ENCODE measurements at places on chromosomes 3 and 15.
A peak's percentile ranks its signal among the peaks of the same experiment; 100 is the strongest.

DNA sequence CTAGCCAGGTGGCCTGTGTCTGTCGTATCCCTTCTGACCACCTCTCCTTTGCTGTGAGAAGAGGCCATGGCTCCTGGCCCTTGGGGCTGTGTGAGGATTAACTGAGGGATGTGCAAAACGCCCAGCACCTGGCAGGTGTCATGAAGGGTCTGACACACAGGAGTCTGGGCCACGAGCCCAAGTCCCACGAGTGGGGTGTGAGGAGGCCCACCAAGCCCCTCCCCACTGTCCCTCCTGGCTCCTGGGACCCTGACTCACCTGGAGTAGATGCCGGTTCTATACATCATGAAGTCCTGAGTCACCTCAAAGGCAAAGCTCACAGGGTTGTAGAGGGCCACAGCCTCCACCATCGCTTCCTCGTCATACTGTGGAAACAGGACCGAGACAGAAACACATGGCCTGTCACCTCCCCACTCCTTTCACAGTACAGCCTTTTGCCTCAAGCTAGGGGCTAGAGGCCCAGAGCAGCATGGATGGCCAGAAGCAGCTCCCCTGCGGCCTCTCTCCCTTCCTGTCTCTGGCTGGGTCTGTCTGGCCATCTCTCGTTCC is 19.7 kb downstream of the CTSH start:
- no peaks in the 10 kb centered on the region for H3K4me1 ChIP-seq
- no peaks in the 10 kb centered on the region for H3K27me3 ChIP-seq
- H3K36me3 ChIP-seq, result peaks cover 48% of the 10 kb centered on the region
- no peak overlapping the region for H3K4me3 ChIP-seq
- H3K27ac ChIP-seq, result no peak overlapping the region

GRCh38 chr3:49022688-49023171 is 809 bp downstream of the NDUFAF3 start:
- peaks cover 35% of the 10 kb centered on the region for H3K36me3 ChIP-seq
- H3K4me3 ChIP-seq, result peak overlapping the region; percentile 99
- DNase-seq, result no peak
- H3K27ac ChIP-seq, result peak overlapping the region; percentile 98

DNA sequence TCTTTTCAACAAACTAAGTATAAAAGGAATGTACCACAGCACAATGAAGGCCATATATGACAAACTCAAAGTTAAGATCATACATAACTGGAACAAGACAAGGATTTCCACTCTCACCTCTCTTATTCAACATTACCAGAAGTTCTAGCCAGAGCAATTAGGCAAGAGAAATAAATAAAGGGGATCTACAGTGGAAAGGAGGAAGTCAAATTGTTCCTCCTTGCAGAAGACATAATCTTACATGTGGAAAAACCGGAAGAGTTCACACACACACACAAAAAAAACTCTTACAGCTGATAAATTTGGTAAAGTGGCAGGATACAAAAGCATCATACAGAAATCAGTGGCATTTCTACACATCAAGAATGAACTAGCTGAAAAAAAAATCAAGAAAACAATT is 277.9 kb downstream of the MCTP2 start:
- H3K4me1 ChIP-seq, result no peaks in the 10 kb centered on the region
- no peak for DNase-seq
- H3K4me3 ChIP-seq, result no peak overlapping the region

- no peak overlapping the region for H3K27ac ChIP-seq
- no peak overlapping the region for H3K4me3 ChIP-seq
- no peaks in the 10 kb centered on the region for H3K36me3 ChIP-seq
- no peak for DNase-seq
- H3K27me3 ChIP-seq, result no peaks in the 10 kb centered on the region
These were observed 220.3 kb upstream of the TPM1 start for GRCh38 chr15:62822228-62822627.

- H3K4me3 ChIP-seq, result no peak within 1 kb of the TSS
- no peak within 1 kb of the TSS for H3K27ac ChIP-seq
- no peaks in the 10 kb centered on the region for H3K27me3 ChIP-seq
- no peak for DNase-seq
- H3K4me1 ChIP-seq, result no peaks in the 10 kb centered on the region
These were observed at the start of gene LAMB2 for GRCh38 chr3:49132437-49133225. LAMB2 (minus strand) TSS chr3:49133050; CDS start chr3:49132867, 183 bp downstream.

- DNase-seq, result no peak
- H3K4me3 ChIP-seq, result no peak overlapping the region
- no peaks in the 10 kb centered on the region for H3K4me1 ChIP-seq
- H3K27ac ChIP-seq, result no peak overlapping the region
These were observed 34.7 kb downstream of the SCG5 start for GRCh38 chr15:32676169-32676568.

DNA sequence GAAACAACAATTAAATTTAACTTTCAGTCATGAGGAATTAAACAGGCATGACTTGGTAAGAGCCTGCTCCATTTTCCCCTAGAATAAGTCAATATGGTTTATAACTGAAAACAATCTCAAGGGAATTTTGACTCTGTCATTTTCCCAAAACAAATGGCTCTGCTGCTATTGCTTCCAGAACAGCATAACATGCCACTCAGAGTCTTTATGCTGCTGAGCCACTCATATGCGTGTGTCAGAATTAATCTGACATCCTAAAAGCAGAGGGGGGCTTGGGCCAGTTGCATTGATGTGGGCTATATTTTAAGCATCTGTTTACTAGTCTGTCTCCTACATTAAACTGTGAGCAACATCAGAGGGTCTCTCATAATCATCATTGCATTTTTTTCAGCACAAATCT is 111.1 kb upstream of the ABI3BP start:
- no peak for DNase-seq
- H3K4me3 ChIP-seq, result no peak overlapping the region
- H3K27ac ChIP-seq, result no peak overlapping the region
- H3K36me3 ChIP-seq, result no peaks in the 10 kb centered on the region
- H3K27me3 ChIP-seq, result no peaks in the 10 kb centered on the region

DNA sequence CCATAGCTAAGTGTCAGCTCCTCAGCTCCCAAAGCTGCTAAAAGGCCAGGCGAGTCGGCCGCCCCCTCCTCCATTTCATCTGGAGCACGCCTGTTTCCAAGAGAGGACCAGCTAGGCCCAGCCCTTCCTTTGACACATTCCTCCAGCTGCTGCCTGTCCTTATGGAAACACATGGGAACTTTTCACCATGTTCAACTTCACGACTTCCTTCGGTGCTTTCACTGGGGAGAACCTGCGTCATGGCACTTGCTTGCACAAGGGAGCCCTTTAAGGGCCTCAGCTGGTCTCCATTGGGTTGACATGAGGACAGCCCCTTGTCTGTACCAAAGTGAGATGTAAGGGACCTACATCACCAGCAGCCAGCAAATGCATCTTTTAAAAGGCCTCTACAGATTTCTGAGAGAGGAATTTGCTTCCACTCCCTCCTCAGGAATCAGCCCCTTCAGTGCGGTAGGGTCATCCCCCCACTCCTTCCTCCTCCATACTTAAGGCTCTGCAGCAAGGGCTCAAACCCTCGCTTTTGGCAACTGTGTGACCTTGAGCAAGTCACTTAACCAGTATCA is 2.1 kb downstream of the MAGI1 start:
- no peak overlapping the region for H3K4me3 ChIP-seq
- no peaks in the 10 kb centered on the region for H3K4me1 ChIP-seq
- no peak overlapping the region for H3K27ac ChIP-seq
- no peak for DNase-seq

- no peaks in the 10 kb centered on the region for H3K4me1 ChIP-seq
- no peak overlapping the region for H3K27ac ChIP-seq
- DNase-seq, result no peak
- H3K4me3 ChIP-seq, result no peak overlapping the region
- peaks cover 80% of the 10 kb centered on the region for H3K36me3 ChIP-seq
These were observed 608.8 kb downstream of the FOXP1 start for GRCh38 chr3:70974747-70975146.

- DNase-seq, result no peak
- H3K27ac ChIP-seq, result no peak overlapping the region
These were observed 6.0 kb downstream of the NRG4 start for GRCh38 chr15:76006136-76006778.

DNA sequence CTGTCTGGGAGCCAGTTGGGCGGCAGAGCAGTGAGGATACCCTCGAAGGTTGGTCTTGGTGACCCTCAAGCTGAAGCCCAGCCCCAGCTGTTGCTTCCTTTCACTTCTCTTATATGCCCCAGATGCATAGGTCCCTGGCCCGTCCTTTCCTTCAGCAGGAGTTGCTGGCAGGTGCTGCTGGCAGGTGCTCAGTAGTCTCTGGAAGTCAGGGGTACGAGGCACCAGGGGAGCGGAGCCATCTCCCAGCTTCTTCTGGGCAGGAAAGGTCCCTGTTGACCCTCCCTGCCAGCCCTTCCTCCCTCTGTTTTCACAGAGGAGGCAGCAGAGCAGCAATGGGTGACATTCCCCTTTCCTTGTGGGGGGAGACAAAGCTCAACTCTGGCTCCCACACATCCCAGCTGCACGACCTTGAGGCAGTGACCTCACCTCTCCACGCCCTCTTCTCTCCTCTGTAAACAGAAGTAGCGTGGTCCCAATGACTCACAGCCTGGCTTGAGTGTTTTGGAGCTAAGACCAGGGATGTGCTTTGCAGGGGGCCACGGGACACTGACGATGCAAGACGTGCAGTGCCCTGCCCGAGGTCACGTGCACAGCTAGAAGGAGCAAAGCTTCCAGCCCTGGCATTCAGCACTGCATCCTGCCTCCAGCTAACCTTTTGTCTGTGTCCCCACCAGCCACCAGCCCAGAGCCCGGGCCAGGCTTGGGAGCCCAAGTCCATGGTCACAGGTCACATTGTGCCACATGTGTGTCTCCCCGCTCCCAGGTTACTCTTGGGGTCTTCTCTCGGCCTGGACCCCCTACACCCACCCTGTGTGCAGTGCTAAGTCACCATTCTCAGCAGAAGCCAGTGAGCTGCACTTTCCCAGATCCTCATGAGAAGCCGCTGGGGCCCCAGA is 49.7 kb downstream of the SLC6A6 start:
- H3K36me3 ChIP-seq, result peaks cover 50% of the 10 kb centered on the region
- no peaks in the 10 kb centered on the region for H3K27me3 ChIP-seq
- no peak overlapping the region for H3K4me3 ChIP-seq
- H3K4me1 ChIP-seq, result no peaks in the 10 kb centered on the region
- no peak overlapping the region for H3K27ac ChIP-seq
- DNase-seq, result no peak

DNA sequence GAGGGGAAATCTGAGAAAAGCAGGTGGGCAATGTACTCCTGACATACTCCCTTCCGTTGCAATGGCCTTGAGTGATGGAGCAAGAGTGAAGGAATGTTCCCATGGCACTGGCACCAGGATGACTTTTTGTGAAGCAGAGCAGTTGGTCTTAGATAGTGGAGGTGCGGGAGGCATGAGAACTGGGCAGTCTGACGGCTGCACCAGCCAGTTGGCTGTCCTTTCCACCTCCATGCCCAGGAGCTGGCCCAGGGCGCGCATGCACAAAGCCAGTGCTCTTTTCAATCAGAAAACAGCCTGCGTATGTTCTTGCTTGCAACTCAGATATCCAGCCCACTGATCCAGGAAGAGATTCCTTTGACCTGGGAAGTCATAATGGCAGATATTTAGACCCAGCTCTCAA is 136.8 kb downstream of the PGPEP1L start:
- H3K36me3 ChIP-seq, result no peaks in the 10 kb centered on the region

- H3K4me3 ChIP-seq, result no peak overlapping the region
- no peak for DNase-seq
- no peaks in the 10 kb centered on the region for H3K27me3 ChIP-seq
- no peaks in the 10 kb centered on the region for H3K4me1 ChIP-seq
- no peak overlapping the region for H3K27ac ChIP-seq
- H3K36me3 ChIP-seq, result no peaks in the 10 kb centered on the region
These were observed 26.4 kb downstream of the GRIP2 start for GRCh38 chr3:14513566-14514322.

DNA sequence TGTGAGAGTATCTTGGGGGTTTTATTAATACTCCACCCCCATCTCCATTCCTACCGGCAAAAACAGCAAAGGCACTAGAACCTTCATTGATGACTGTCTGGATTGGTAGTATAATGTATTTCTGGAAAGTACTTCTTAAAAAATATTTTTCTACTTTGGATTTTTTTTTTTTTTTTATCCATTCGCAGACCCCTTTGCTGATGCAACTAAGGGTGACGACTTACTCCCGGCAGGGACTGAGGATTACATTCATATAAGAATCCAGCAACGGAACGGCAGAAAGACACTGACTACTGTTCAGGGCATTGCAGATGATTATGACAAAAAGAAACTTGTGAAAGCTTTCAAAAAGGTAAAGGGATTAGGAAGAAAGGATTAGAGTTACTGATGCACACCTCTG is 1.2 kb downstream of the EIF1B start:
- peaks cover 11% of the 10 kb centered on the region for H3K4me1 ChIP-seq
- H3K27me3 ChIP-seq, result no peaks in the 10 kb centered on the region
- DNase-seq, result no peak
- peak overlapping the region; percentile 100 for H3K4me3 ChIP-seq

GRCh38 chr3:115428841-115429240 is 194.5 kb upstream of the GAP43 start:
- no peaks in the 10 kb centered on the region for H3K36me3 ChIP-seq
- no peak for DNase-seq
- H3K4me1 ChIP-seq, result no peaks in the 10 kb centered on the region
- no peak overlapping the region for H3K4me3 ChIP-seq

- DNase-seq, result no peak
- no peak overlapping the region for H3K4me3 ChIP-seq
- H3K4me1 ChIP-seq, result no peaks in the 10 kb centered on the region
- H3K27me3 ChIP-seq, result peaks cover 13% of the 10 kb centered on the region
- H3K27ac ChIP-seq, result no peak overlapping the region
These were observed 2.0 kb upstream of the HRH1 start for GRCh38 chr3:11152301-11152700.

GRCh38 chr3:105353485-105354161 is 13.1 kb upstream of the ALCAM start:
- no peak for DNase-seq
- no peak overlapping the region for H3K27ac ChIP-seq
- H3K4me3 ChIP-seq, result no peak overlapping the region
- peaks cover 5% of the 10 kb centered on the region for H3K27me3 ChIP-seq
- no peaks in the 10 kb centered on the region for H3K4me1 ChIP-seq
- no peaks in the 10 kb centered on the region for H3K36me3 ChIP-seq

- no peak overlapping the region for H3K27ac ChIP-seq
- peak; percentile 36 for DNase-seq
- no peaks in the 10 kb centered on the region for H3K36me3 ChIP-seq
These were observed 43.0 kb upstream of the TLE3 start for GRCh38 chr15:70140543-70141375.

GRCh38 chr3:182692695-182693094 is 100.6 kb upstream of the ATP11B start:
- H3K36me3 ChIP-seq, result no peaks in the 10 kb centered on the region
- no peak overlapping the region for H3K27ac ChIP-seq
- H3K27me3 ChIP-seq, result no peaks in the 10 kb centered on the region
- no peaks in the 10 kb centered on the region for H3K4me1 ChIP-seq
- no peak overlapping the region for H3K4me3 ChIP-seq

- no peak overlapping the region for H3K27ac ChIP-seq
- no peaks in the 10 kb centered on the region for H3K36me3 ChIP-seq
- no peaks in the 10 kb centered on the region for H3K4me1 ChIP-seq
- DNase-seq, result no peak
- no peak overlapping the region for H3K4me3 ChIP-seq
These were observed 160.1 kb upstream of the ATP11B start for GRCh38 chr3:182633186-182633585.

GRCh38 chr3:136838641-136839555 is 20.0 kb downstream of the SLC35G2 start:
- H3K27me3 ChIP-seq, result no peaks in the 10 kb centered on the region
- H3K4me1 ChIP-seq, result no peaks in the 10 kb centered on the region
- H3K36me3 ChIP-seq, result peaks cover 3% of the 10 kb centered on the region
- DNase-seq, result no peak
